ENCODE measurements at places on chromosomes 11 and 22. TPM values are rescaled to one million over a fixed set of nuclear protein-coding genes. Genes with fewer than 3 reads are reported as not detected.

Gene CCDC87
- total RNA-seq = 0.11 TPM

Gene MS4A4A
- total RNA-seq = not detected

Gene CRYBB1
- total RNA-seq = not detected

Gene OR5A1
- not detected for total RNA-seq

Gene OR2AT4
- total RNA-seq = not detected

Gene ADAMTS8
- 0.04 TPM for total RNA-seq

Gene SSRP1
- 353 TPM for total RNA-seq

Gene SLC37A2
- 16.2 TPM for total RNA-seq

Gene PKNOX2
- 1.2 TPM for total RNA-seq

Gene RPS6KB2
- total RNA-seq = 71.7 TPM

Gene NUP98
- total RNA-seq = 108 TPM

Gene MS4A15
- not detected for total RNA-seq

Gene SLC22A6
- total RNA-seq = not detected

Gene OPCML
- total RNA-seq = not detected

Gene APOBEC3F
- 3.5 TPM for total RNA-seq

Gene PRMT3
- 33.0 TPM for total RNA-seq

Gene NCF4
- total RNA-seq = not detected

Gene PHF21B
- 6.0 TPM for total RNA-seq

Gene FERMT3
- total RNA-seq = 1.3 TPM

Gene RAB6A
- total RNA-seq = 36.0 TPM

Gene THY1
- 0.13 TPM for total RNA-seq

Gene TBX10
- total RNA-seq = not detected

Gene SLC1A2
- total RNA-seq = not detected

Gene OR52E8
- total RNA-seq = not detected

Gene TSGA10IP
- total RNA-seq = not detected

Gene TPBGL
- not detected for total RNA-seq

Gene UBQLNL
- total RNA-seq = not detected

Gene VSIG10L2
- total RNA-seq = 0.27 TPM

Gene SPDYC
- total RNA-seq = not detected

Gene OR10AG1
- not detected for total RNA-seq

Gene ST14
- 0.11 TPM for total RNA-seq

Gene FGF19
- total RNA-seq = not detected

Gene PNPLA5
- total RNA-seq = not detected

Gene CSF2RB
- not detected for total RNA-seq

Gene HTR3B
- total RNA-seq = not detected

Gene OR51E2
- total RNA-seq = not detected

Gene FAM118B
- total RNA-seq = 10.2 TPM

Gene LSP1
- 1.8 TPM for total RNA-seq

Gene ZBED4
- 9.1 TPM for total RNA-seq

Gene MPPED2
- not detected for total RNA-seq

Gene KCNJ11
- not detected for total RNA-seq

Gene TRIM49
- 0.08 TPM for total RNA-seq

Gene GAL
- not detected for total RNA-seq

Gene ISX
- not detected for total RNA-seq

Gene CARD18
- not detected for total RNA-seq

Gene ELMOD1
- total RNA-seq = 0.32 TPM

Gene INSC
- not detected for total RNA-seq

Gene FAU
- total RNA-seq = 892 TPM

Gene C1QTNF6
- total RNA-seq = 1.7 TPM

Gene ZNRF3
- 4.8 TPM for total RNA-seq

Gene CCDC73
- total RNA-seq = not detected

Gene PAMR1
- total RNA-seq = not detected

All from A375 (cell line).